ENCODE measurements at places on chromosomes 4 and X.
A peak's percentile ranks its signal among the peaks of the same experiment; 100 is the strongest.

DNA sequence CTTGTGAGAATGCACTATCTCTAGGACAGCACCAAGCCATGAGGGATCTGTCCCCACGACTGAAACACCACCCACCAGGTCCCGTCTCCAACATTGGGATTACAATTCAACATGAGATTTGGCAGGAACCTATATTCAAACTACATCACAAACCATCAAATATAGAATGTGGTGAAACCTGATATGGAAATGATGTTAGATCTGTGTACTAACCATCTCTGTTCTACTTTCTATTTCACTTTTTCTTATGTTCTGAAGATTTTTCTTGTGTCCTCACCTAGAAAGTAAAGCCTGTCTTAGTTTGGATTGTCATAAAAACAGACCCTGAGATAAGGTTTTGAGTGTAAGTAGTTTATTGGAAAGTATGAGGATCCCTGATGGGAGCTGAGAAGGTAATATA lies 37.8 kb upstream of the TACR3 start:
- DNase-seq: no peak

DNA sequence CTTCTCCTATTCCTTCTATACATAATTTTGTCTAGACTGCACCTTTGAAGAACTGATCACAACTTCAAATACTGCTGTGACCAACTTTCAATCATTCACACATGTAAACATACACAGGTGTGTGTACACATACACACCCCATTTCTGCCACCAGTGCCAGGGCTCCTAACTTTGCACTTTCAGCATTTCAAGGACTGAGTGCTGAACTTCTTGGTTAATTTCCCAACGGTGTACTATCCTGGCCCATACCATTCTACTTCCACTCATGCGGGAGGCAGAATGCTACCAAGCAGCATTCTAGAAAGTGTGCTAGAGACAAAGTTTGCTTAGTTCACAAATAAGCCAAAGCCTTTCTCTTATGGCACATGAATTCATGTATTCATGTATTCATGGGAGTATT lies 51.2 kb downstream of the RPGR start:
- DNase-seq: no peak

- no peak for DNase-seq
Observed at GRCh38 chrX:130715299-130715698, 187.7 kb downstream of the ENOX2 start.

DNA sequence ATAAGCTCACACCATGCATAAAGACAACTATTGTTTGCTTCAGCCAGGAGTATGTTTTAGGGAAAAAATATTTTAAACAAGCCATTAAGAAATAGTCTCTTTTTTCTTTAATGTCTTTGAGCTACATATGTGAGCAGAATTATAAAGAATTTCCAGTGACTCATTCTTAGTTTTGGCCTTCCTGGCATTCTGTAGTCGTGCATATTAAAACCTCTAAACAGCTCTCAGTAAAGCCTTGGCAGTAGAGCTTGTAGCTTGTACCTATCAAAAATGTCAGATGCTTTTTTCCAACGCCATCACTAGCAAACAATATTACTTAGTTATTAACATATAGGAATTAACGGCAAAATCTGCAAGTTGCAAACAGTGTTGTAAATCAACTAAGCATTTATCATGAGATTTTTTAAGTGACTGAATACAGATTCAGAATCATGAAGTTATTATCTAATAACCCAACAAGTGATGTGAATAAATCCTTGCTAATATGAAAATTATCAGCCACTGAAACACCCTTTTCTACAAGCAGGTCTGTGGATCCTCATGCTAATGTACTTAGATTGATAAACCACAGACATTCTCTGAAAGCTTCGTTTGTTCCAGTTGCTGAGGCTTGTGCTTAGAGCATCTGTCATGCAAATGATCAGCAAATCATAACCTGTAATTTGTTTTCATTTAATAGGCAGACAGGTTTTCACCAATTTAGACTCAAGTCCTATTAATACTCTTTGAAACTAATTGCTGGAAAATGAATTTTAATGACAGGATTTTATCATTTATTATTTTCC lies 412.0 kb upstream of the ATOH1 start:
- DNase-seq: no peak

DNA sequence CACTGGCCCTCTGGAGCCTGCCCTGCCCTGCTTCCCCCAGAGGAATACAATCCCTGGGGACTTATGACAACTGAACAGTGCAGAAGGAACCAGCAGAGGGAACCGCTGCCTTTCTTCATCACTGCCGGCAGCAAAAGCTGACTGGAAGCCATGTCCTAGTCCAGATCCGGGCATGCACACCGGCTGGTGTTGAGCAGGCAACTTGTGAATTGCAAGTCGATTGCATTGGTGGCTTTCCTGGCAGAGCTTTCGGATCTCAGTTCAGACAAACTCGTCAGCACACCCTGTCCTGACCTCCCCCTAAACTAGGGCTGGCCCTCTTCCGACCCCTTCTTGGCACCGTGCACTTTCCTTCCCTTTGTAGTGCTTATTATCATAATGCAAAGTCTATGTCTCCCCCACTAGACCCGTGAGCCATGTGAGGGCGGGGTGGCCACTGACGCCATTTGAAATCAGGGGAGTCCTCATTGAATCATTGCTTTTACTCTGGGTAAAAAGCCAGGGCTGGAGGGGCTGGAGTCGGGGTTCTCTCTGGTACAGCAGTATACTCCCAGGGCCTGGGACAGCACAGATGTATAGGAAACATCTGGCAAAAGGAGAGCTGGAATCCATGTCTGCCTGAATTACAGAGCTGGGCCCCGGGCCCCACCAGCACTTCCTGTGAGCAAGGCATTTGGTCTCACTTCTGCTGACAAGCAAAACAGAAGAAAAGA lies 1.8 kb downstream of the ARHGAP4 start:
- peak; percentile 74 for DNase-seq

Data from tibial artery (tissue), 4 donors.